Kidney glomerular epithelial cell (primary cell): ENCODE measurements at places on chromosomes 12 and 14.

GRCh38 chr12:130879212-130879686, 7.4 kb downstream of the RAN start:
- DNase-seq, result no peak

DNA sequence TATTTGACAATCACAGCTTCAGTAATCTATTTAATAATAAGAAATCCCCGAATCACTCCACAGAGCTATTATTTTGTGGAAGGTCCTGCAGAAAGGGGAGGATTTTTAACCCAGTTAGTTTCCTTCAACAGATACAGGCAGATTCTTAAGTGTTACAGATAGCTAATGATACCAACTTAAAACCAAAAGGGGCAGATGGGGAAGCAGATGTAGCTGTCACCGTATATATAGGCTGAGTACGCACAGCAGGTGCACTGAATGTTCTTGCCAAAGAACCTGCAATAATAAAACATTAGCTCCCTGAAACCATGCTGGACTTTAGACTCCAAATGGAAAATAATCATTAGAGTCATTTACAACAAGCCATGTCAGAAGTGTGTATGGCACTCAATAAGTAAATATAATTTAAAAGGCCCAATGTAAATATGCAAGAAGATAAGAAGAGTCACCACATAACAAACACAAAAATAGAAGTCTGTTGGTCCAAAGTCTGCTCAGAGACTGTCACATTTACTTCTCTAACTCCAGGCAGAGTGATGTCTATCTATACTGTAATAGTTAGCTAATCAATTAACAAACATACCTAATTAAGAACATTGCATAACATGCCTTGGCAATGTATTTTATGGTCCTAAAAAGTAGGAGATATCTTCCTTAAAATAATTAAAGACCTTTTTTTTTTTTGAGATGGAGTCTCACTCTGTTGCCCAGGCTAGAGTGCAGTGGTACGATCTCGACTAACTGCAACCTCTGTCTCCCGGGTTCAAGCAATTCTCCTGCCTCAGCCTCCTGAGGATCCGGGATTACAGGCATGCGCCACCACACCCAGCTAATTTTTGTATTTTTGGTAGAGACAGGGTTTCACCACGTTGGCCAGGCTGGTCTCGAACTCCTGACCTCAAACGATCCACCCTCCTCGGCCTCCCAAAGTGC, 78.8 kb downstream of the SEC23A start:
- no peak for DNase-seq

- peak; percentile 9 for DNase-seq
Measured at GRCh38 chr14:37985826-37986470, 221.8 kb upstream of the SSTR1 start.

GRCh38 chr14:22190411-22191191, 398.4 kb downstream of the DAD1 start:
- peak; percentile 71 for DNase-seq

DNA sequence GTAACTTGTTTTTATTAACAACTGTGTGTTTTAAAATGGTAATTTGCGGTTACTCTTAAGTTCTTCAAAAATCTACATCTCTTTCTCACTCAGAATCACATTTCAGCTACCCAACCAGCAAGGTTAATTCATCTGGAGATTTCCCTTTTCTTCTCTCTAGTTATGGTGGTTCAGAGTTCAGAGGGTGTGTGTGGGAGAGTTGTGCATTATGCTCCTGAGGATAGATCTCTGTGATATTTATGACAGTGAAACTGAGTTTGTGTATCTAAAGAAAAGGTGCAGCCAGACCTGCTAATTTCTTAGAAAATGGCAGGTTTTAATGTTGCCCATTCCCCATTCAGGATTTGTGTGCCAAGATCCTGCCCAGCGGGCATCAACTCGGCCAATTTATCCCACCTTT, 73.8 kb downstream of the TTLL5 start:
- no peak for DNase-seq

- DNase-seq, result no peak
Measured at GRCh38 chr12:1870998-1871917, 47.2 kb downstream of the CACNA2D4 start.

DNA sequence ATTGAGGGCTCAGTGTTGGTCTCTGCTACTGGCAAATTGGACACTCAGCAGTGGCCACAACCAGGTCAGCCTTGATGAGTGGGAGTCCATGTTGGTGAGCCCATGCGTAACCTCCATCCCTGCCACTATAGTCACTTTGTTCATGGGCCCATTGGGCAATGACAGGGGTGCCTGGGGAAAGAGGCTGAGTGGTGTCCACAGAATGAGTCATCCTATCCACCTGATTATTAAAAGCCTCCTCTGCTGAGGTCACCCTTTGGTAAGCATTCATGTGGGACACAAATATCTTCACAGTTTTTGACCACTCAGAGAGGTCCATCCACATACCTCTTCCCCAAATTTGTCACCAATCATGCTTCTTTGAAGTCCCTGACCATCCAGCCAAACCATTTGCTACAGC, 50.0 kb downstream of the FIGNL2 start:
- no peak for DNase-seq

GRCh38 chr12:101857043-101857558, 20.3 kb upstream of the DRAM1 start:
- DNase-seq, result peak; percentile 62
